ENCODE measurements at places on chromosomes 16 and 17.

DNA sequence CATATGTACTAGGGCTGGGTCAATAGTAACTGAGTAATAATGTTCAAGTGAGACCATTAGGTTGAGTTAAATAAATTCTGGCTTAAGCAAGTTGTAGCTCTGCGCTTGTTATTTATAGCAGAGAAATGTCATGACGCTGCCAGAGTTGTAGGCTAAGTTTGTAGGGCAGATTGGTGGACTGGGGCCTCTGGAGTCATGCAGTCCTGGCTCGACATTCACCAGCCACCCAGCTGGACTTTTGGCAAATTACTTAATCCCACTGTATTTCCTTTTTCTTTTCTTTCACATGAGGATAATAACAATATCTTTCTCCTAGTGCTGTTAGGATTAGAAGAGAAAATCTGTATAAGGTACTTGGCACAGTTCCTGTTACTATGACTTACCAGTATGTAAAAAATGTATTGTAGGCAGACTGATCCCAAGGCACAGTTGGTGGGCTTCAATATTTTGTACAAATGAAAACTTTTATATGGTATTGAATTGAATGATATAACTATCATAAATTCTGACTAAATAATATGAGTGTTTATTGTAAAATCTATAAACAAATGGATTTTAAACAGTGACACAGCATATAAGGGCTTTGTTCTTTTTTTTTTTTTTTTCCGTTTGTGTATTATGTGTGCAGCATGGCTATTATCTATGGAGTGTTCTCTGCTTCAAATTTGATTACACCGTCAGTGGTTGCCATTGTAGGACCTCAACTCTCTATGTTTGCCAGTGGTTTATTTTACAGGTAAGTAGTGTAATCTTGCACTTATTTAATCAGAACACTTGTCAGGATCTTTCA lies 2.6 kb downstream of the MFSD11 start:
- DNase-seq = no peak

DNA sequence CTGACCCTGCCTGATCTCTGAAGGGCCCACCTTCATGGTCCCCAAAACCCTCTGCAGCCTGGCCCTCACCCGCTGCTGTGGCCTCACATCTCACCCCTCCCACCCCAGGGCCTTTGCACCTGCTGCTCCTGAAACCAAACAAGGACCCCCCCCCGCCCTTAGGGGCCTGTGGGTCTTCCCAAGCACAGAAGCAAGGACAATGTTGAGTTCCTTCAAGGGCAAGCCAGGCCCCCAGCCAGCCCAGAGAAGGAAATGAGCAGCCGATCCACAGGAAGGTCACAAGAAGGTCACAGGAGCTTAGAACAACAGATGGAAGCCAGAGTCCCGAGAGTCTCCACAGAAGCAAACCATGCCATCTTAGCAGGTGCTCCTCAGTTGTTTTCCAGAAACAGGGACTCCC lies 493 bp upstream of the PDE6G start:
- no peak for DNase-seq

- no peak for DNase-seq
Measured at GRCh38 chr16:80837533-80838147, 33.2 kb upstream of the CDYL2 start.

DNA sequence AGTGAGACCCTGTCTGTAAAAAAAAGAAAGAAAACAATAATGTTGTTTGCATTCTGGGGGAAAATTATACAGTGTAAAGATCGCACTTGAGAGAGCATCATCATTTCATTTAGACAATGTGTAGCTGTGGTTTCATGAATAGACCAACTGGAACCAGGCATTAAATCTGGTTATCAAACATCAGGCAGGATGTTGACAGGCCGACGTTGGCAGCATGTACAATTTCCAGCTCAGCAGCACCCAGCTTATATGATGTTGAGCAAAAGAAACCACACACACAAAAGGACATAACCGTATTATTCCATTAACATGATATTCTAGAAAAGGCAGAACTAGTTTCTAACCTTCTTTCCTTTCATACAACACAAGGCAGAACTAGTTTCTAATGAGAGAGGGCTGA lies 5.8 kb downstream of the MARVELD3 start:
- no peak for DNase-seq

DNA sequence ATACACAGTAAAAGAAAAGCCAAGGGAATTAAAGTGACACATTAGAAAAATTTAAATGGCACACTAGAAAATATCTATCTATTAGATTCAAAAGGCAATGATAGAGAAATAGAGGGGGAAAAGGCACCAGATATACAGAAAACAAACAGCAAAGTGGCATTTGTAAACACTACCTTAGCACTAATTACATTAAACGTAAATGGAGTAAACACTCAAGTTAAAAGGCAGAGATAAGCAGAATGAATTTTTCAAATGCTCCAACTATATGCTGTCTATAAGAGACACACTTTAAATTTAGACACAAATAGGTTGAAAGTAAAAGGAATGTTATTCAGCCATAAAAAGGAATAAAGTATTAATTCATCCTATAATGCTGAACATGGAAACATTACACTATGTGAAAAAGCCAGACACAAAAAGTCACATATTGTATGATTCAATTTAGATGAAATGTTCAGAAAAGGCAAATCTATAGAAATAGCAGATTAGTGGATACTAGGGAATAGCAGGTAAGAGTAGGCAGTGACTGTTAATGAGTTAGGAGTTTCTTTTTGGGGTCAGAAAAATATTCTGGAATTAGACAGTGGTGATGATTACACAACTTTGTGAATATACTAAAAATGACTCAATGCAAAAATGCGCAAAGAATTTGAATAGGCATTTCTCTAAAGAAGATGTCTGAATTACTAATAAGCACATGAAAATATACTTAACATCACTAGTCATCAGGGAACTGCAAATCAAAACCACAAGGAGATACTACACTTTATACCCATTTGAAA lies 92.4 kb downstream of the BRIP1 start:
- DNase-seq = no peak

GRCh38 chr17:66221755-66222530 lies 7.3 kb downstream of the APOH start:
- DNase-seq = no peak

DNA sequence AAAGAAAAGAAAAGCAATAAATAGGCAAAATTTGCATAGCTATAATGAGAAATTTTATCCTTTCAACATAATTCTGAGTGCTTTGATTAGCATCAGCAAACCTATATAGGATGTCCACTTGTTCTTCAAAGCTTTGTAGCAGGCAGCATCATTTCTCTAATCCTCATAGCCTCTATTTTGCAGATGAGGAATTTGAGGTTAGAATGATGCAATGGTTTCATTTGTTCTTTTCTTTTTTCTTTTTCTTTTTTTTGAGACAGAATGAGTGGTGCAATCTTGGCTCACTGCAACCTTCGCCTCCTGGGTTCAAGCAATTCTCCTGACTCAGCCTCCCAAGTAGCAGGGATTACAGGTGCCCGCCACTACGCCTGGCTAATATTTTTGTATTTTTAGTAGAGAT lies 594.4 kb downstream of the TOX3 start:
- no peak for DNase-seq

- DNase-seq = no peak
Measured at GRCh38 chr16:81324808-81325207, 10.0 kb downstream of the GAN start.

- no peak for DNase-seq
Measured at GRCh38 chr17:48047113-48047740, 932 bp upstream of the NFE2L1 start.

DNA sequence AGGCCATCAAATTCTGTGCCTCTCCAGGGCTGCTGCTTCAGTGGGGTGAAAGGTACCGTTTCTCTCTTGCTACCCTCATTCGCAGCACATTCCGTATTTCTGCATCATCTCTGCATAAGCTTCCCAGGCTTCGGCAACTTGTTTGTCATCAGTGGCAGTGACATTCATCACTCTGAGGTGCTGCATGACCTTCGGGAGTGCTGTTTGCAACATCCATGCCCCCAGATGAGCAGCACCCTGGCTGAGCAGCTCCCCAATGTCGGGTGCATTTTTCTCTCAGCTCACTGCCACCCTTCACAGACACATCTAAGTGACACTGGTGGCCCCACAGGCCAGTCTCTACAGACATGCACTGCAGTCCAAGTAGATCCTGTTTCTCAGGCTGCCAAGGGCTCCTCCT lies 3.8 kb downstream of the CREBBP start:
- DNase-seq = no peak

DNA sequence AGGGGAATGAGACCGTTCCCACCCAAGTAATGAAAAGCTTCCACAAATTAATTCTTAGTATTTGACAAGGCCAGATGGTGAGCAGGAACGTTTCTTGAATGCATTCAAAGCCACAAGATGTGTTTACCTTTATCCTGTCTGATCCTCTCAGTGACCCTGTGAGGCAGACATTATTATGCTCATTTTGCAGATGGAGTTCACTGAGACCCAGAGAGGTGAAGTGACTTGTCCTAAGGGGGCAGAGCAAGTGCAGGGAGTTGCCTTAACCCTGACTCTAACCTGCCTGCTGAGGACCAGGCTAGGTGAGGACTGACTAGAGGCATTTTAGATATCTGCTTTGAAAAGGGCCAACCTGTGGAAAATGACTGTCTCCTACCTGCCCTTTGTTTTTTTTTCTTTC lies 156.7 kb downstream of the HAPSTR1 start:
- no peak for DNase-seq

DNA sequence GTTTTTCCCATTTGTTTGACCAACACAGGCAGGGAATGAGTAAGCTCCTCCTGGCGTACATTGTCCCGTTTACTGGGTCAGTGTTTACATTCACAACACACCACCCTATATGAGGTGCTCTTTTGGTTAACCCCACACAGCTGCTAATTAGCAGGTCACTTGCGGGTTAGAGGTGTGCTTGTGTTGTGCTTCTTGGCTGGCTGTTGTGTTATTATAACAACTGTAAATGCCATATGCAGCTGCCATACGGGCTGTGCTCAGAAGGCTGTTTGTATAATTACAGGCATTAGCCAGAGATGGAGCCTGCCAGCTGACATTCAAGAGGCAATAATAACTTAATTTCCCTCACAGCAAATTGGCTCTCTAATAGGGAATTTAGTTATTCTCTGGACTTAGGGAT lies 205.1 kb upstream of the ELAC2 start:
- DNase-seq = no peak

DNA sequence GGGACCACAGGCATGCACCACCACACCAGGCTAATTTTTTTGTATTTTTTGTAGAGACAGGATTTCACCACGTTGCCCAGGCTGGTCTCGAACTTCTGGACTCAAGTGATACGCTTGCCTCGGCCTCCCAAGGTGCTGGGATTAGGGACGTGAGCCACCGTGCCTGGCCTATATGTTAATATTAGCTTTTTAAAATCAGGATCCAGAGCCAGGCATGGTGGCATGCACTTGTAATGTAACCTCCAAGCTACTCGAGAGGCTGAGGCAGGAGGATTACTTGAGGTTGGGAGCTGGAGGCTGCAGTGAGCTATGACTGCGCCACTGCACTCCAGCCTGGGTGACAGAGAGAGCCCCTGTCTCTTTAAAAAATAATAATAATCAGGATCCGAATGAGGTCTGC lies 8.5 kb upstream of the ADCY7 start:
- DNase-seq = no peak

DNA sequence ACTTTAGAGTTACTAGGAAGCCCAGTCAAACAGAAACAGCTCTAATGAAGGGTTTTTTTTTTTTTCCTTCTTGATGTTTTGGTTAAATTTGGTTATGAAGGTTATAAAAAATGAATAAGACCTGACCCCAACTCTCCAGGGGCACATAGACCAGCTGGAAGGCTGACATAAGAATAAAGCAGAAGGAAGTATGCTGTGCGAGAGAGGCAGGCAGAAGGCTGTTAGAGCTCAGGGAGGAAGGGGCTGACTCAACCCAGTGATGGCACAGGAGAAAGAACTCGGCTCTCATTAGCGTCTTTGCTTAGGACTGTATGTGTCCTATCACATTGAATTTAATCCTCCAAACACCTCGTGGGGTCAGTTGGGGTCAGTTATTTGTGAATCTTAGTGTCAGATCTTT lies 474.6 kb downstream of the PMP22 start:
- DNase-seq = no peak

DNA sequence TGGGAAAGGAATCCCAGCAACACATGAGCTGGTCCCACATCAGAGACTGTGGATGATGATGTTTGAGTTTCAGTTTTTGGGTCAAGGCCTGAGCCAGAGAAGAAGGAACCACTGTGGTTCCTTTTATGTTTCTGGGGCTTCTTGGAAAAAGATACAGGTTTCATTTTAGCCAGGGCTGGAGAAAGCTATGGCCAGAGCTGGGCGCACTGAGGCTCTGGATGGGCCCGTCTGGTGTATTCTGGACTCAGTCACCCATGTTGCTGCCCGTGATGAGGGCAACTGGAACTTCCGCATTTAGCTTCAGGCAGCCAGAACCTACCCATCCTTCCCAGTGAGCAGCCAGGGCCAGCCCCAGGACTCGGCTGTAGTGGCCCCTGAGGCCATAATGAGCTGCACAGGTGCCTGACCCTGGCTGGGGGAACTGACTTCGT lies 15.0 kb upstream of the PITPNA start:
- no peak for DNase-seq

- peak; percentile 35 for DNase-seq
Measured at GRCh38 chr17:58329035-58329809, 627 bp upstream of the TSPOAP1 start.

GRCh38 chr17:14289162-14289561 lies 11.7 kb upstream of the HS3ST3B1 start:
- DNase-seq = no peak

DNA sequence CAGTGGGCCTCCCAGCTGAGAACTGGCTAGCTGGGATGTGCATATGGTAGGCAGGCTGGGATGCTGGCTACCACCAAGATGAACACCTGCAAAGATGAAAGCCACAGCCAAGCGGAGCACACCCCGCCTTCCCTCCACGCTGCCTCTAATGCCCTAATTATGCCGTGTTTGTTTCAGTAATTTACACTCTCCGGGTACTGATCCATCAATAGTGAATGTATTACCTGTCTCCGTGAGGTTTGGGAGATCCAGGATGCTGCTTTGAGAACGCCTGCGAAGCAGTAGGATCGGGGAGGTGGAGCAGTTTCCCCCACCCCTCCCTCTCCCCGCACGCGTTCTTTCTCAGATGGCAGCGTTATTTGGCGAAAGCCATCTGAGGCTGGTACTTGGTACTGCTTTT lies 28.9 kb upstream of the GSE1 start:
- DNase-seq = no peak

DNA sequence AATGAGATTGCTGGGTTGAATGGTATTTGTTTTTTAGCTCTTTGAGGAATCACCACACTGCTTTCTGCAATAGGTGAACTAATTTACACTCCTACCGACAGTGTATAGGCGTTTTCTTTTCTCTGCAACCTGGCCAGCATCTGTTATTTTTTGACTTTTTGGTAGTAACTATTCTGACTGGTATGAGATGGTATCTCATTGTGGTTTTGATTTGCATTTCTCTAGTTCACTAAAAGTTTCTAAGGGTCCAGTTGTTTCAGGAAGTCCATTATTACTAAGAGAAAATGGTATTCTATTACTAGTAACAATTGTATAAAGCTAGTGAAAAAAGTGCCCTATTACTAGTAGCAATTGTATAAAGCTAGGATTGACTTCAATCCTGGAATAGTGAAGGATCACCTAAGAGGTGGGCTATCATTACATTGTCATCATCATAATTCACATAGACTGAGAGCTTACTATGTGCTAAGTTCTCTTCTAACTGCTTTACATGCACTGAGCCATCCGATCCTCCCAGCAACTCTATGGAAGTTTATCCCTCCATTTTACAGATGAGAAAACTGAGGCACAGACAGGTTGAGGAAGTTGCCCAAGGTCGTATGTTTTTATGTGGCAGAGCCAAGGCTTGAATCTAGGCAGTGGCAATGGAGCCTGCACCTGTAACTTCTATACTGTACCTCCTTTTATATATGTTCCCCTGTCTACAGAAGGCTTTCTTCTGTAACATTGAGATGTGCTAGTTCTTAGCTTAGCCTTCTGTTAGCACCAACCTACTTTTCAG lies 13.4 kb upstream of the SMIM36 start:
- no peak for DNase-seq
